Femur (tissue), 1 donor: ENCODE measurements at places on chromosomes 7 and 10.
A peak's percentile ranks its signal among the peaks of the same experiment; 100 is the strongest.

GRCh38 chr7:148020679-148021078 is 569.9 kb upstream of the C7orf33 start:
- no peak for DNase-seq

DNA sequence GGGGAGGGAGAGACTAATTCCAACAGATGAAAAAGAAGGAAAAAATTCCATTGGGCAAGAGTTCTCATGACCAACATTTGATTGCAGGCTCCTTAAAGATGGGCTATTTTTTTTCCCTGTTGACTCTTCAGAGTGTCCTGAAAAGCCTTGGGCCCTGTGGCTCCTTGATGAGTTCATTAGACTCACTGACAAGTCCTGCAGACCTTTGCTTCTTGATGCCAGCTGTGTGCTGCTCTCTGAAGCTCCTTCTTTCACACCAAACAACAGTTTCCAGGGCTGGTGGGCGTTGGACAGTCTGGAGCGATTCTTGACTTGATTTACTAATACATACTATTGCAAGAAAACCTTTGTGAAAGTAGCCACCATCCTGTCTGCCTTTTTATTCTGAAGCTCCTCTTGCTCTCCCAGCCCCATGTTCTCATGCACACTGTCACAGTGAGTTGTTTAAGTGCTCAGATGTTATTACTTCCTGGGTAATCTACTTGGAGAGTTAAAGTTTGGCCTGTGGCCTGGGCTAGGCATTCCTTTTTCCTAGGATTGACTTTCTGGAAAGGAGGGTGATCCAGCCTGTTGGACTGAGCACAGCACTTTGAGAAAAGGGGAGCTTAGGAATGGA is 250.3 kb downstream of the PTEN start:
- no peak for DNase-seq

GRCh38 chr10:68163735-68164134 is 54.4 kb downstream of the MYPN start:
- DNase-seq: no peak

GRCh38 chr7:158706273-158706704 is 1.7 kb upstream of the NCAPG2 start:
- DNase-seq: no peak

GRCh38 chr10:129949891-129950291 is 14.2 kb downstream of the EBF3 start:
- DNase-seq: peak; percentile 94

GRCh38 chr7:34758111-34758601 is 100.1 kb downstream of the NPSR1 start:
- no peak for DNase-seq

- peak; percentile 6 for DNase-seq
Measured at GRCh38 chr10:48931188-48931587, 8.5 kb downstream of the LRRC18 start.

DNA sequence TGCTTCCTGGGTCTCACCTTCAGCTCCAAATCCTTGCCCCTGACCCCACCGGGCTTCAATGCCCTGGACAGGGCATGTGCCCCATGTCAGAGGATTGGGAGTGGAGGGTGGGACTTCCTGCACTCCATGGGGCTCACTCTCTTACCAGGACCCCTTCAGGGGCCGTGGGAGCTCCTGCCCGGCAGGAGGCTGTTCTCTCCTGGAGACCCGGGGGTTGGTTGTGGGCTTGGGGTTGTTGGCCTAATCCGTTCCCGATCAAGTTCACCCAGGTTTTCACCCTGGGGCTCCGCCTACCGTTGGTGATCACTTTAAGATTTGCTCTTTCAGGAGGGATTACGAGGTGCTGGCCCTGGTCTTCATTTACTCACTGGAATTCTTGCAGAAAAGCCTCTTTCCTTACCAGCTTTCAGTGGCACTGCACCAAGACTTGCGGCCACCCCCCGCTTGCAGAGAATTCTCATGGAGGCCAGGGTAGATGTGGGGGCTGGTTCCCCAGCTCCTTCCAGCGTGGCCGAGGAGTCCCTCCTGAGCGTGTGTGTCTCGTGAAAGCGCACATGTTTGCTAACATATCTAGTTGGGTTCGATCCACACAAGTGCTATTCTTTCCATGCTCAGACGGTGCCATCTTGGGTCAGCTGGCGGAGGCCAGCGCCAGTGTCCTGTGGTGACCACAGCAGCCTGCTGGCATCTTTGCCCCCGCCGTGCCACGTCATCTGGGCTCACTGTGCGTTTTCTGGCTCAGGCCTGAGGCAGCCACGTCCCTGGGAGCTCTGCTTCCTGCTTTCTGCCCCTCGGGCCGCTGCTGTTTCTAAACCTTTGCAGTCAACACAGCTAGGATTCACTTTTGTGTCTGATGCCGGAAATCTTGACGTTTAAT is 15.6 kb downstream of the PWWP2B start:
- DNase-seq: no peak

- DNase-seq: no peak
Measured at GRCh38 chr10:34205452-34205851, 609.6 kb downstream of the PARD3 start.

DNA sequence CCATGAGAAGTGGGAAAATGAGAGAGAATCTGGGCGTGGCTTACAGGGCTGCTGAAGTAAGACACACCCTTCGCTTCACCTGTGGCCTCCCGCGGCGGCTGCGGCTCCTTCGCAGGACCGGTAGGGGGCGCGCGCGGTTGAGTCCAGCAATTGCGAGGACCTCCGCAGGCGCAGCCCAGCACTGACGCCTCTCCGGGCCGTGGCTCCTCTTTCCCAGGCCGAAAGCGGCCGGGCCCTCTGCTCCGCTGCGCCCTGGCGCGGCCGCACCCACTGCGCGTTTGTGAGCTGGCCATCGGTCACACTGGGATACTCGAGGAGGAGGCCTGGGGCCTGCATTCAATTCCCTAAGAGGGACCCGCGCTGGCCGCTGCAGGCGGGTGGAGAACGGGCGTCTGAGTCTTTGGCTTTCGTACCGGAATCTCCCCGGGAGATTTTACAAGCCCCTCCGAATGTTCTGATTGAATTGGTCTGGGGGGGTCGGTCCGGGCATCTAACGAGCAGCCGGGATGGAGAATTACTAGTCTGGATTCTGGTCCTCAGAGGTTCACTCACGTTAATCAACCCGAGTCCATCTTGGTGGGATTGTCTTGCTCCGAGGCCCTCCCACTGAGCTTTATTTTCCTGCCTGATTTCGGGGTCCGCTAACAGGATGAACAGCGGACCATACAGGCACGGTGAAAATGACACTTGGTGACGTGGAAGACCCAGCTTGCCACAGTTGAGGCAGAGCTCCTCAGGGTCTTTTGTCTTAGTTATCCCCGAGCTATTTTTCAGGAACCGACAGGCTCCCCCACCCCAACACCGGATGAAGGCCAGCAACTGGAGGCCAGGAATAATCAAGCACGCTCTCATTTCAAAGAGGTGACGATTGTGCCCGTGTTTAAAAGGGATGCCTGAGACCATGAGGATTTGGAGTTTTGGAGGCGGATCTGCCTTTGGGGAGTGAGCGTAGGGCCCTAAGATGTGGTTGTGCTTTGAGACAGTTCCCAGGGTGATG is at the start of gene LRRD1:
LRRD1 (minus strand) TSS at position 215 of the 997 bp plus-strand sequence. CDS start 13,940 bp downstream, outside the sequence.
- peak; percentile 91 for DNase-seq

DNA sequence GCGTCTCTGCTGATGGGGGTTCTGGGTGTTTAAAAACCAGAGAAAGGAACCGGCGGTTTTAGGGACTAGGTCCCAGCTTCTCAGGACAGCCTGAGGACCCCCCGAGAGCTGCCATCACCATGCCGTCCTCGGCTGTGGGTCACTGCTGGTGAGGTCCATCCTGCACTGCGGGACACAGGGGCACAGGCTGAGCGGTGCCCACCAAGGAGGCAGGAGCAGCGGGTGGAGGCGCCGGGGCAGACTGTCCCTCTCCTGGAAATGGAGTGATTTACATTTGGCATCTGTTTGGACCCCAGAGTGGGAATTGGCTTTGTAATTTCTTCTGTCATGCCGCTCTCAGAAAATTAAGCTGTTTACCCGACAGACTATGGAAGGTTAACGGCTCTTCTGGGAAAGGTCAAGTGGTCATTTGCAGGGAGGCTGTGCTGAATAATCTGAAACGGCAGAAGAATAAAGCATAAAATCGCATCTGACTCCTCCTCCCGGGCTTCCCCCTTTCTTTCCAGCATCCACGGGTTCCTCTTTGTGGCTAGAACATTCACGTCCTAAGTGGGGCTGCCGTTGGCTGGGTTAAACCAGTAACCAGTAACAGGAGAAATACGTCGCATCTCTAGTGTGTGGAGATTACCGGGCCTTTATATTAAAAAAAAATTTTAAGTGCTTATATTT is 31.7 kb downstream of the LHPP start:
- no peak for DNase-seq

- DNase-seq: no peak
Measured at GRCh38 chr10:61805091-61805490, 96.4 kb upstream of the ARID5B start.
